ENCODE measurements at places on chromosomes 7 and 10.

GRCh38 chr10:971613-972012 is 16.6 kb upstream of the GTPBP4 start:
- no peak for DNase-seq

- DNase-seq, result no peak
Observed at GRCh38 chr7:108308903-108309302, 147.3 kb downstream of the NRCAM start.

GRCh38 chr7:157312941-157313340 is 23.9 kb upstream of the DNAJB6 start:
- no peak for DNase-seq

GRCh38 chr7:102119213-102119651 is 167.4 kb upstream of the SH2B2 start:
- no peak for DNase-seq

- no peak for DNase-seq
Observed at GRCh38 chr10:26243351-26243720, 26.8 kb downstream of the GAD2 start.

GRCh38 chr7:127252377-127252713 is 396 bp downstream of the GRM8 start:
- no peak for DNase-seq

DNA sequence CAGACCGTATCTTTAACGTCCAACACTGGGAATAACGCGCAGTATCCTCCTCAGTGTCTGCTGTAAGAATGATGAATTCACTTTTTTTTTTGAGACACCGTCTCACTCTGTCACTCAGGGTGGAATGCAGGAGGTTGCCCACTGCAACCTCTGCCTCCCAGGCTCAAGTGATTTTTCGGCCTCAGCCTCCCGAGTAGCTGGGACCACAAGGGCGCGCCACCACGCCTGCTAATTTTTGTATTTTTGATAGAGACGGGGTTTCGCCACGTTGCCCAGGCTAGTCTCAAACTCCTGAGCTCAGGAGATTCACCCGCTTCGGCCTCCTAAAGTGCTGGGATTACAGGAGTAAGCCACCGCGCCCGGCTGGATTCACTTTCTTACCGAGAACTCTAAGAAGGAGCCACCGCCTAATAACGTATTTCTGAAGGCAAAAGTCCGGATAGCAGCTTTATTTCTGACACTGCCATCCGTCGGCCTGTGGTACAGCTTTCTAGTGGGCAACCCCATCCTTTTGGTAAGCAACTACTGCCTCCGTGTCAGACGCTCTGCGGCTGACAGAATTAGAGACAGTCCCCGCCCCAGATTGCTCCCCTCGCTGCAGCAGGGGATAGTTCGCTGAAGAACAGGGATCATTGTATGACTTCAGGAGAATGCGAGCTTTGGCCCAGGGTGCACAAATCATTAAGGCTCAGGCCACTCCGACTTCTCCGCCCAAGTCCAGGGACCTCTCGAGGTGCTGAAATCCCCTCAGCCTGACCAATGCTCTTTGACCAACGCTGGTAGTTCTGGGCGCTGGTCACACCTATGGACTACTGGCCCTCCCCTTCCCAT is 662 bp downstream of the POLR3A start:
- DNase-seq, result peak; percentile 19

DNA sequence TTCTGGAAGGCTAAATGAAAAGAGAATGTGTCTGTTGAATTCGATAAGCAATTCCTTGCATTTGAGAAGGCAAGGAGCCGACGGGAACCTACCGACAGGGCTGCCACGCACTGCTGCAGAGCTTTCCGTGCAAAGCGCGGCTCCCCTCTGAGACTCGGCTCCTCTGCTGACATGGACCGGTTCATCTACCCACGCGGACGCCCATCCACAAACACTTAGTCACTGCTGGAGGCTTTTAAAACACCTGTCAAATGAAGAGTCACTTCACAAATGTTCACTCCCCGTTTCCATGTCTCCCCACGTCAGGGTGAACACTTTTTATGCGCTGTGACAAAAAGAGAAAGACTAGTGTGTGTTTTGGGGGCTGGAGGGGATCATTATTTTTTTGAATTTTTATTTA is 32.0 kb downstream of the AMZ1 start:
- no peak for DNase-seq

DNA sequence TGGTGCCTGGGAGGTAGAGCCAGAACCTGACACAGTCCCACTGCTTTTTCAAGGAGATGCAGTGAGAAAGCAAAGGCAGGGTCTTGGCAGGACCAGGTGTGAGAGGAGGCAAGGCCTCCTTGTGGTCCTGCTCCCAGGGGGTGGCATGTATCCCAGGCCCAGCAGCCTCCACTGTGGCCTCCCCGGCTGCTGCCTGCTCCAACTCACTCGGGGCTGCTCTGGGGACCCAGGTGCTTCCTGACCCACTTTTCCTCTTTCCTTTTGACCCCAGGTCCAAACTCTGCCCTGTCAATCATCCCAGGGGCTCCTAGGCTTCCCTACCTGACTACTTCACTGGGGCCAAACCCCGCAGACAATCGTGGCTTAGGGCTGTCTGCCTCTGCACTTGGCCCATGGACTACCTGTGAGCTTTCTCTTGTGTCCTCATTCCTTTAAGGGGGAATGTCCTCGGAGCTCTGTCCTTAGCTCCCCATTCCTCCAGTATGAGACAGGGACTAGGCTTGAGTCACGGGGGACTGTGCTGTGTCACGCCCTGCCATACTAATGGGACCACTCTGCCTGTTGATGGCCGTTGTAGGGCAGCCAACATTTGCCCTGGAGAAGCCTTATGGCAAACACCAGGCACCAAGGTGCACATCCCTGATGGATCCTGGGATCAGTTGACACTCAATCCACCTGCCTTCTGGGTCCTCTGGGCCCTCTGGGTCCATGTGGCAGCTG is 1.1 kb upstream of the AEBP1 start:
- no peak for DNase-seq

GRCh38 chr10:93150990-93151547 is 77.4 kb downstream of the CYP26A1 start:
- no peak for DNase-seq

- DNase-seq, result no peak
Observed at GRCh38 chr10:485776-486175, 203.7 kb downstream of the DIP2C start.

GRCh38 chr10:114356751-114357514 is 47.4 kb downstream of the AFAP1L2 start:
- no peak for DNase-seq

DNA sequence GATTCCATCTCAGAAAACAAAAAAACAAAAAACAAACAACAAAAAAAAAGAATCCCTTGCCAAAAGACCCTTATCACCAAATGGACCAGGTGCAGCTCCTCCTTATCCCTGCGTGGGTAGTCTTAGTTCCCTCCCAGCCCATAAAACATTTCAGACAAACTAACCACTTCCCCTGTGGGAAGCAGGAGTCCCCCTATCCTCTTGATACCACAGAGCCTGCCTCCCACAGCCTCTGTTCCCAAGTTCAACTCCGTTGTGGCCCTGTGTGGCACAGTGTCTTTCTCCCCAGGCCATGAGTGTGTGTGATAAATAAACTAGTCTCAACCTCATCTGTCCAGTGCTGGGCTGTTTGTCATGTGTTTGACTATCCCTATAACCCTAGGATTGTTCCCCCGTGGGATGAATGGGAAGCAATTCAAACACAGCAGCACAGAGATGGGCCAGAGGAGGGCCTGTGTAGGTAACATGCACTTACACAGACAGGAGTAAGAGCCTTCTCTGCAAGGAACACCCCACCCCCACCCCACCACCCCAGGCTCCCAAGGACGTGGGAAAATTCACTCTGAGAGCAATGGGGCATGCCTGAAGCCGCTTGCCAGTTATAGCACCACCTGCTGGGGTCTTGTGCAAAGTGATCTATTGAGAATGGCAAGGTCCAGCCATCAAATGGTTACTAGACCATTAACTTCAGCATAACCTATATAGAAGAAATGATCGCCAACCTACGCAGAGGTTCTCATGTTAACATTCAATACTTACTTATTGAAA is 147.1 kb upstream of the GHITM start:
- peak; percentile 27 for DNase-seq

GRCh38 chr7:106358103-106358663 is 73.4 kb upstream of the NAMPT start:
- no peak for DNase-seq

Data from hematopoietic multipotent progenitor cell treated with erythropoietin and hydrocortisone succinate and interleukin-3 and kit ligand, for 8 days (in vitro differentiated cells).